ENCODE measurements at places on chromosomes 11 and 22. TPM values are rescaled to one million over a fixed set of nuclear protein-coding genes. Genes with fewer than 3 reads are reported as not detected.

Gene DEPDC5
- 7.2 TPM for polyA plus RNA-seq

Gene SYT12
- polyA plus RNA-seq = 1.1 TPM

Gene MFNG
- polyA plus RNA-seq = 6.0 TPM

Gene TMEM151A
- 0.06 TPM for polyA plus RNA-seq

Gene PPP2R5B
- 11.4 TPM for polyA plus RNA-seq

Gene DEFB131B
- polyA plus RNA-seq = not detected

Gene MISFA
- 0.42 TPM for polyA plus RNA-seq

Gene OR8G1
- not detected for polyA plus RNA-seq

Gene CCDC116
- 0.03 TPM for polyA plus RNA-seq

Gene EMSY
- 12.2 TPM for polyA plus RNA-seq

Gene MPZL3
- 4.3 TPM for polyA plus RNA-seq

Gene ZNF280B
- 0.14 TPM for polyA plus RNA-seq

Gene OR8D4
- polyA plus RNA-seq = not detected

Gene NCR3LG1
- 2.3 TPM for polyA plus RNA-seq

Gene CHEK1
- polyA plus RNA-seq = 31.0 TPM

Gene SMC1B
- not detected for polyA plus RNA-seq

Gene RBM14
- 31.2 TPM for polyA plus RNA-seq

Gene CDC45
- polyA plus RNA-seq = 49.3 TPM

All from mammary epithelial cell (primary cell).